ENCODE measurements at places on chromosomes 5 and 9. TPM values are rescaled to one million over a fixed set of nuclear protein-coding genes. Genes with fewer than 3 reads are reported as not detected.

The ALDH1A1 gene
- total RNA-seq, result 10.9 TPM

The DHFR gene
- 30.9 TPM for total RNA-seq

The HSPB3 gene
- total RNA-seq, result not detected

The HAVCR2 gene
- total RNA-seq, result 0.86 TPM

The SPINK14 gene
- not detected for total RNA-seq

All from mesothelial cell of epicardium (in vitro differentiated cells).